ENCODE measurements at places on chromosomes 5 and 9.

GRCh38 chr9:33260372-33260771 lies 4.1 kb downstream of the BAG1 start:
- DNase-seq, result no peak

GRCh38 chr5:176948458-176948857 lies 49.3 kb upstream of the HK3 start:
- no peak for DNase-seq

DNA sequence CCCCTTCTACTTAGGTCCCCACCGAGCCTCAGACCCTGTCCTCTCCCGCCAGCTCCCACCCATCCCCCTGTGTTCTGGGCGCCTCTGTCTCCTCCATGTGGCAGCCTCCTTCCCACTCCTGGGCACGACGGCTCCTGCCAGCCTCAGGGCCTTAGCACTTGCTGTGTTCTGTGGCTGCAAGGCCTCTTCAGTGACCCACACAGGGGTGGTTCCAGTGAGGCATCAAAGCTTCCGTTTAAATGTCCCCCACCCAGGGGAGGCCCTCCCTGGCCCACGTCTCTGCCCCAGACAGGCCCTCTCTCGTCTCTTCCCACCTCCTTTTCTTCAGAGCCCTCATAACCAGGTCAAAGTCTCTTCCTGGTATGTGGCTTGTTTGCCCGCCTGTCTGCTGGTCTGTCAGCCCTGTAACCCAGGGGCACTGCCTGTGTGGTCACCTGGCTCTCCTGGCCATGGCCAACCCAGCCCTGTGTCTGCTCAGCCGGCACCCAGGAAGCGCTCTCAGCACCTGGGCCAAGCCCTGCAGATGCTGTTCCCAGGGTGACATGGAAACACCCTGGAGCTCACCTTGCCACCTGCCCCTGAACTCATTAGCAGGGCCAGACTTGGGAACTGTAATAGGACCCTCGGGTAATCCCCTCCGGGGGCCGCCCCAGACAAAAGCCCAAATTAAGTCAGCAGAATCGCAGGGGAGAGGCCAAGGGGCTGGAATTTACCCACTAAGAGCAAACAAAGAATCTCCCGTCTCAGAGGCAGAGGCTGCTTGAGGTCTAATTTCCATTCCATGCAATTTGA lies 33.7 kb downstream of the LHX3 start:
- DNase-seq, result peak; percentile 24

DNA sequence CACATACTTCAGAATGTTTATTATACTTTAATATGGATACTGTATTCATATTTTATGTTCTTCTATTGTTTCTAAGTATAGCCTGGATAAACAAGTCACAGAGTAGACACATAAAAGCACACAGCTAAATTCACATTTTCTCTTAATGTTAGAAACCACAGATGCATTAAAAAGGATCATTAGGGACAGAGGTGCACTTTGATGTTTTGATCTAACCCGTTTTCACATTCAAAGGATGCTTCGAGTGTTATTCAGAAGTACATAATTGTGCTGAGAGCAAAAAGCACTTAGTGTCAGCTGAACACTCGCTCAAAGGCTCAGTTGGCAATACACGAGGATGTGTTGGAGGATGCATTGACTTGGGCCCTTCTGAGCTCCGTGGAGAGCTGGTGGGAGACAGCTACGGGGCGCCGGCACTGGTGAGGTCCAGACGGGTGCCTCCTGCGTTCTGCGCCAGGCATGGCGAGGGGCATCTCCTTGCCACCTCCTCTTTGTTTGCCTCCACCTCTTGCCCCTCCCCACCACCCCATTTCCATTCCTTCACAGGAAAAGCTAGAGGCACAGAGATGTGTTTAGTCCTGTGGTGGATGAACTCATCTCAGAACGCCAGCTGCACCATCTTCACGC lies 35.5 kb downstream of the MED10 start:
- no peak for DNase-seq

DNA sequence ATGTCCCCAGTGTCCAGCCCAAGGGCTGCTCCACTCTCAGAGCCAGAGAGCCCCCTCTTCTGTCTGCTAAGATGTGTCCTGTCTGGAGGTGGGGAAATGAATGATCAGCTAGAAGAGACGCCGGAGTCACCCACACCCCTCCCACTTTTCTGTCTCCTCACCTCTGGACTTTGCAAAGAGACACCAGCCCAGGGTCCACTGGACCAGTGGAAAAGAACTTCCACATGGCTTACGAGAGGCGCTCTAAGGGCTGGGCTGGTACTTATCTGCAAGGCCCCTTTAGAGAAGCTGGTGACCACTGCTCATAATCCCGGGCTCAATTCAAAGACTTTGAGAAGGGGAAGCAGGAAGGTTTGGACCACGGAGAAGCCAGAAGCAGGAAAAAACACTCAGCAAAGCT lies 9.2 kb downstream of the NR5A1 start:
- no peak for DNase-seq

- peak; percentile 99 for DNase-seq
These were observed 1.8 kb upstream of the GALNT12 start for GRCh38 chr9:98805506-98806272.

- DNase-seq, result peak; percentile 57
These were observed 17.7 kb downstream of the CAVIN4 start for GRCh38 chr9:100595391-100596199.

DNA sequence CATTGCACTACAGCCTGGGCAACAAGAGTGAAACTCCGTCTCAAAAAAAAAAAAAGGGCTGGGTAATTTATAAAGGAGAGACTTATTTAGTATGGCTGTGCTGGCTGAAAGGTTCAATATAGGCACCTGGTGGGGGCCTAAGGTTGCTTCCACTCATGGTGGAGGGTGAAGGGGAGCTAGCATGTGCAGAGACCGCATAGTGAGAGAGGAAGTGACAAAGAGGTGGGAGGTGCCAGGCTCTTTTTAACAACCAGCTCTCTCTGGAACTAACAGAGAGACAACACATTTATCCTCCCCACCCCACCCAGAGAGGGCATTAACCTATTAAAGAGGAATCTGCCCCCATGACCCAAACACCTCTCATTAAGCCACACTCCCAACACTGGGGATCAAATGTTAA lies 28.9 kb upstream of the SERINC5 start:
- no peak for DNase-seq

DNA sequence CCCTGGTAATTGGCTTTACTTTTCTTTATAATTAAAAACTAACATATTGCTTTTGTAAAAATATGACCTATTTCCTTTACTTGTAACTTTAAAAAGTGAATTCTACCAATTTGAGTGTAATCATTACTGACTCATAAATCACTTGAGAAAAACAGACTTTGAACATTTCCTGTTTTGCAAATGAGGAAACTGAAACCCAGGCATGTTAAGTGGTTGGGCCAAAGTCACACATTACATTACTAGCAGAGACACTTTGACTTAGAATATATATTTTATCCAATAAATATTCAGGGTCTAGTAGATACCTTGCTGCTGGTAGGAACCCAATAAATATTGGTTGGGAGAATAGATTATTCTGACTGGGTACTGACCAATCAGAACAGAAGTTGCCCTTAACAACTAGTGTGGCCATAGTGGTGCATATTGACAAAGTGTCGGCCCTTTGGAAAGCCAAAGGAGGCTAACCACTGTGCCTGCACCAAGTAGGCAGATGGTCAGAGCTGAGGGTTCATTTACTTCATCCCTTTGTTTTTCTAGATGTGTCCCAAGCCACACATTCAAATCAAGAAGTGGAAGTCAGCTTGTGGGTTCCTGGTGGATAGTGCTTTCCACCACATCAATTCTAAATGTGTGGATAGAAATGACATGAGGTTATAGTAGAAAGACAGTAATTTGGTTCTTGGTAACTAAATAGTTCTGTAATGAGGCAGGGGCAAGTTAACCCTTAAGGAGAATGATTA lies 365.1 kb upstream of the RIOK2 start:
- peak; percentile 73 for DNase-seq

DNA sequence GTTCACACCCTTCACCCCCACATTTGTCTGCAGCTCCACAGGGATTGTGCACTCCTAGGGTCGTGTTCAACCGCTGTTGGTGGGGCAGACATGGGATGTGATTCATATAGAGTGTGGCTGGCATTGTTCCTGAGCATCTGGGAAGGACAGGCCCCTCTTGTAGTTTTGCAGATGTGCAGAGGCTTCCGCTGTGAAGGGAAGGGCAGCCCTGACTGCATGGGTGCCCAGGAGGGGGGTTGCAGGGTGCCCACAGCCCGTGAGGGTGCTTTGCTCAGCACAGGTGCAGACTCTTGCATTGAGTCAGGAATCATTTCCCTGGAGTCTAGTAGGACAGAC lies 30.2 kb upstream of the PITX1 start:
- no peak for DNase-seq

- no peak for DNase-seq
These were observed 448.5 kb downstream of the KDM4C start for GRCh38 chr9:7206221-7206758.

- DNase-seq, result peak; percentile 80
These were observed 45.1 kb upstream of the TRIO start for GRCh38 chr5:14097998-14098471.

DNA sequence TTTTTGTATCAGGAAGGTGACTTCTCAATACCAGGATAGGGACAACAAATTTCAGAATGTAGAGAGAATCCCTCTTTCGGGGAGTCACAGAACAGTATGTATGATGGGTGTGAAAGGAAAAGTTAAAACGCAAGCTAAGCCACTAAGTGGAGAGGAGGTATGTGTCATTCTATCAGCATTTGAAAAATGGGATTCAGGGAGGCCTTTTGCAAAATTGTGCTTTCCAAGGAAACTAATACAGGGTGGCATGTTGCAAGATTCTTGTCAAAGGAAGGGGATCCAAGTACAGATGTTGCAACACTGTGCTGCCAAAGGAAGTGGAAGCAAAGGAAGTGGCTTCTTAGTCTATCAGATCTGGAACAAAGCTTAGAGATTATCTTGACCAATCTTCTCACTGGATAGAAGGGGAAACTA lies 12.6 kb upstream of the TNIP1 start:
- DNase-seq, result peak; percentile 96

DNA sequence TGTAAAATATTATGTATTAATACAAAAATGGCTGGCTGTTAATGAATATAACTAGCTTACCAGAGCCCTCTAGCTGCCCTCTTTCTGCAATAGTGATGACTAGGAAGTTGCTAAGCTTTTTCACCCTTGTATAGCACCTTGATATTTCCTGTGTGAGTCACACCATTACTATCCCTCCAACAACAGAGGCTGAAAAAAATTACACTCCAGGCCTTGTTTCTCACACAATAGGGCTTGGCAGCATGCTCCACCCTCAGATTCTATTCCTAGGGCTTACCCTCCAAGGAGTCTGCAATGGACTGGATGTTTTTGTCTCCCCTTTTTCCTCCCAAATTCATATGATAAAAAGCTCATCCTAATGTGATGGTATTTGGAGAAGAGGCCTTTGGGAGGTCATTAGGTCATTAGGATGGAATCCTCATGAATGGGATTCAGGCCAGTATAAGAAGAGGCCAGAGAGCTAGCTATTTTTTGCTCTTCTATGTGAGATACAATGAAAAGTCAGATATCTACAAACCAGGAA lies 184.6 kb upstream of the MAP1B start:
- peak; percentile 93 for DNase-seq

- DNase-seq, result no peak
These were observed 6.1 kb downstream of the ANKS6 start for GRCh38 chr9:98790134-98790841.

GRCh38 chr9:122331523-122331927 lies 39.3 kb upstream of the PTGS1 start:
- no peak for DNase-seq

DNA sequence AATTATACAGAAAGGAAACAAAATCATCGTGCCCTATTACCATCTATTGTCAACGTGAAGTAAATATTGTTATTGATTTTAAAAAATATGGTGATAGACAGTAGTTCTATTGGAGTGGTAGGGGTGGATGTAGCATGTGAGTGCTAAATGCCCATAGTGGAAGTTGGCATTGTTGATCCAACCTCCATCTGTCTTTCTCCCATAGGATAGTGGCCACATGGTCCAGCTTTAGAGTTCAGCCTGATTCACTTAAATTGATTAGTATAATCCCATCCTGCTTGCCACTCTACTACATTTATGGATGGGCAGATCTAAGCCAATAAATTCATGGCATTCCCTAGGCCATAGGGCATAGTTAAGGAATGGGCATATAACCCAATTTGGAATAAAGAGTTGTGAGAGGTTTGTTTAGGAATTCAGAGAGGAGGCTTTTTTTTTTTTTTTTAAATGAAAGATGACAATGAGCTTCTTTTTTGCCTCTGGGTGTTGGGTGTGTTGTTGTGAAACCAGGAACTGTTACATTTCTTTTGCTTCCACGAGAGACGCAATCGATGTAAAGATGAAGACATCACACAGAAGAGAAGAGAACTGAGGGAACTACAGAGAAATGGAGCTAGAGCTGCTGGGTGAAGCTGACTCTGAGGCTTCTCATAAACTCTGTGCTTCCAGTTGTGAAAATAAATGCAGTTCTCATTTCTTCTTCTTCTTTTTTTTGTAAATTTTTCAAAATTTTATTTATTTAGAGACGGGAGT lies 12.5 kb upstream of the CHD1 start:
- no peak for DNase-seq

DNA sequence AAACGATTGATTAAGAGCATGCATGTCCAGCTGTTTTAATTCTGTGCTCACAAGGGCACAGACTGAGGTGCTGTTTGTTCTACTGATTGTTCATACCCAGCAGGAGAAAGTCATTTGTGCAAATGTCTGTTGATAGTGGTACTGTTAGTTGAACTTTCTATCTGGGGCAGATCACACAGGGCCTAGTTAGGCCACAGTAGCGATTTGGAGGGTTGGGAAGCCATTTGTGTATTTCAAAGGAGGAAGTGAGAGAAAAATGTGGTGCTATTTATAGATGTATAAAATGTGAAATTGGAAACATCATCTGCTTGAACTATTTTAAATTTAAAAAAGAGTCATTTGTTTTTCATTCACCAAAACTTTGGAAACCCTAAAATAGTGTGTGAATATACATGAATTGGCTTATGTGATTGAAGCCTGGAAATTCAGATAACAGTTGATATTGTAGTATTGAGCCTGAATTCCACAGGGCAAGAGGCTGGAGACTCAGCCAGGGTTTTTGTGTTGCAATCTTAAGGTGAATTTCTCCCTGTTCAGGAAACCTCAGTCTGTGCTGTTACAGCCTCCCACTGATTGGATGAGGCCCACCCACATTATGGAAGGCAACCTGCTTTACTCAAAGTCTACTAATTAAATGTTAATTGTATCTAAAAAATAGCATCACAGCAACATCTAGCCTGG lies 162.0 kb upstream of the CDKN2B start:
- no peak for DNase-seq

DNA sequence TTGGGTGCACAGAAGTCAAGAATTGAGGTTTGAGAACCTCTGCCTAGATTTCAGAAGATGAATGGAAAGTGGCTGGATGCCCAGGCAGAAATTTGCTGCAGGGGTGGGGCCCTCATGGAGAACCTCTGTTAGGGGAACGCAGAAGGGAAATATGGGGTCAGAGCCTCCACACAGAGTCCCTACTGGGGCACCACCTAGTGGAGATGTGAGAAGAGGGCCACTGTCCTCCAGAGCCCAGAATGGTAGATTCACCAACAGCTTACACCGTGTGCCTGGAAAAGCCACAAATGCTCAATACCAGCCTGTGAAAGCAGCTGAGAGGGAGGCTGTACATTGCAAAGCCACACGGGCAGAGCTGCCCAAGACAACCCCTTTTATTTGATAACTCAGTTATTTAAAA lies 383.5 kb downstream of the TLE4 start:
- peak; percentile 3 for DNase-seq

- no peak for DNase-seq
These were observed 80.4 kb downstream of the TEK start for GRCh38 chr9:27189426-27189825.

Data from iris pigment epithelial cell (primary cell).